CMK (cell line): ENCODE measurements at places on chromosomes 13 and 19.
A peak's percentile ranks its signal among the peaks of the same experiment; 100 is the strongest.

DNA sequence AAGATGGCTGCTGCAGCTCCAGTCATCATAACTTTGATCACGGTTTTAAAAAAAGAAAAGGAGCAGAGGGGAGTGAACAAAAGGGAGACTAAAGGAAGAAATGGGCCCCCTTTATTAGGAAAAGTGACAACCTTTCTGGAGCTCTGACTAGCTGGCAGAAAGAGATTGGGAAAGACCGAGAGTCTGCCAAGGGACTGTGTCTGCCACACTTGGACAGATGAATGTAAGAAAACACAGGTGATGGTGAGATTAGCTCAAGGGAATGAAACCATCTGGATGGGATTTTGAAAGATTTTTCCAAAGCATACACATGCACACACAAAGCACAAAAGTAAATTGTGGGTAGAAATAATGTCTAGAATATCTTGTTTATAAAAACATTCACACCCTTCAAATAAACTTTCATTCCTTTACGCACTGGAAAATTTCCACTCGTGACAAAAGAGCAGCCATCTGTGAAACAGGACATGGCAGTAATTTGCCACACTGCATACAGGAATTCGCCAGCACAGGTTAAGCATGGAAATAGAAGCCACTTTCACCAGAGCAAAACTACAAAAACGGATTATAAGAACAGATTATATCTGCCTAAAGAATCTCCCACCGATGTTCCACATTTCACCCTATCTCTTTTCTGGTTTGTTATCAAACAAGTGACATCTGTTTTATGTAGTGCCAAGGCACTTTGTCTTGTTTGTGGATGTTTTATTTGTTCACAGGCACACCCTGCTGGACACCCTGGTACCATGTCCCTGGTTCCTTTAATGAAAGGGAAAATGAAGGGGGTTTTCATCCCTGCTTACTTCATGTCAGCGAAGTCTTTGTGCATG, 819.5 kb downstream of the DIAPH3 start:
- DNase-seq: peak; percentile 59

- DNase-seq: no peak
These were observed at the start of gene ISYNA1 for GRCh38 chr19:18437491-18438330. TSS of gene ISYNA1 (minus strand) at chr19:18438133. CDS start at chr19:18437979, 154 bp downstream.

DNA sequence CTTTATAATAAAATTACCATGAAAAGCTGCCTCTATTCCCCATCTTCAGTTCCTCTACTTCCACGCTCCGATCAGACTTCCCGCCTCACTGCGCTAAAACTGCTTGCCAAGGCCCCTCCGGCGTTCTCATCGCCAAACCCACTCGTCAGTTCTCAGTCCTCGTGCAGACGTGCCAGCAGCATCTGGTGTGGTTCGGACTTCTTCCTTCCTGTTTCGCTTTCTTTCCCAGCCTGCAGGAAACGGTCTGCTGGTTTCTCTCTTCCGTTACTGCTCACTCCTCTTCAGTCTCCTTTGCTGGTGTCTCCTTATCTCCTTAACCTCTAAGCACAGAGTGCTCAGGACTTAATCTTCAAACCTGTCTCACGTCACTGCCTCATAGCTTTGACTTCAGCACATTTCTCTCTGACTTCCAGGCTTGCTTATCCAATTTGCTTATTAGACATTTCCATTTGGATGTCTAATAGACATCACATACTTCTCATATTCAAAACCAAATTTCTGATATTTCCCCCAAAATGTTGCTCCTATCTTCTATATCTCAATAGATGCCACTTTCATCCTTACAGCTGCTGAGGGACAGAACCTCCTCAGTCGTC, 40.3 kb downstream of the RCBTB2 start:
- DNase-seq: peak; percentile 45

GRCh38 chr13:42751693-42752092, 29.7 kb upstream of the FAM216B start:
- no peak for DNase-seq

GRCh38 chr19:55092423-55093318, 17.0 kb downstream of the EPS8L1 start:
- no peak for DNase-seq

DNA sequence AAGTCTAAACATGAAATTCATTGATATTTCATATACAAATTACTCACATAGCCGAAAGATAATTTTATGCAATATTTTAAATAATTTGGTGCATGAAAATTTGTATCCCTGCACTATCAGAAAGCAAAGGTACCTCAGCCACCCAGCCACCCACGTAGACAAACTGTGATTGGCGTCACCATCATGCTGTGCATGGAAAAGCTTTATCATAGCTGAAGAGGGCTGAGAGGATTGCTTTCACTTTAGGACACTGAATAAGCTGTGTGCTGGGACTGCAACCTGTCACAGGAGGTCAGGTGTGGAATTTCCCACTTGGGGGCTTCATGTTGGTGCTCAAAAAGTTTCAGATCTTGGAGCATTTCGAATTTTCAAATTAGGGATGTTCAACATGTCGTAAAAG, 96.3 kb downstream of the MYCBP2 start:
- no peak for DNase-seq

DNA sequence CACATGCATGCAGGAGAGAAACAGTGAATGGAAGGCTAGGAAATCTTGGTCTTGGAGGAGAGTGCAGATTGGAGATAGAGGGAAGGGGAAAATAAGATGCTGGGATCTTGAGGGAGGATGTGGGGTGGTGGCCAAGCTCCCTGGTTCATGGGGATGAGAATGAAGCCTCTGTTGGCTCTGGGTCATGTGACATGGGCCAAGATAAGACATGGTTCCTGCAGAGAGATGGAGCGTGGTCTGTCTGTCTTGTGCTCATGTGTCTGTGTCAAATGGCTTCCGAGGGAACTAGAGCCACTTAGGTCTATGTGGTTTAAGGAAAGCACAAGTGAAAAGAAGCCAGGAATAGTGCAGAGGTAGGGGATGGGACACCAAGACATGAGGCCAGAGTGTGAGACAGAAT, 30.8 kb upstream of the FFAR2 start:
- DNase-seq: no peak

DNA sequence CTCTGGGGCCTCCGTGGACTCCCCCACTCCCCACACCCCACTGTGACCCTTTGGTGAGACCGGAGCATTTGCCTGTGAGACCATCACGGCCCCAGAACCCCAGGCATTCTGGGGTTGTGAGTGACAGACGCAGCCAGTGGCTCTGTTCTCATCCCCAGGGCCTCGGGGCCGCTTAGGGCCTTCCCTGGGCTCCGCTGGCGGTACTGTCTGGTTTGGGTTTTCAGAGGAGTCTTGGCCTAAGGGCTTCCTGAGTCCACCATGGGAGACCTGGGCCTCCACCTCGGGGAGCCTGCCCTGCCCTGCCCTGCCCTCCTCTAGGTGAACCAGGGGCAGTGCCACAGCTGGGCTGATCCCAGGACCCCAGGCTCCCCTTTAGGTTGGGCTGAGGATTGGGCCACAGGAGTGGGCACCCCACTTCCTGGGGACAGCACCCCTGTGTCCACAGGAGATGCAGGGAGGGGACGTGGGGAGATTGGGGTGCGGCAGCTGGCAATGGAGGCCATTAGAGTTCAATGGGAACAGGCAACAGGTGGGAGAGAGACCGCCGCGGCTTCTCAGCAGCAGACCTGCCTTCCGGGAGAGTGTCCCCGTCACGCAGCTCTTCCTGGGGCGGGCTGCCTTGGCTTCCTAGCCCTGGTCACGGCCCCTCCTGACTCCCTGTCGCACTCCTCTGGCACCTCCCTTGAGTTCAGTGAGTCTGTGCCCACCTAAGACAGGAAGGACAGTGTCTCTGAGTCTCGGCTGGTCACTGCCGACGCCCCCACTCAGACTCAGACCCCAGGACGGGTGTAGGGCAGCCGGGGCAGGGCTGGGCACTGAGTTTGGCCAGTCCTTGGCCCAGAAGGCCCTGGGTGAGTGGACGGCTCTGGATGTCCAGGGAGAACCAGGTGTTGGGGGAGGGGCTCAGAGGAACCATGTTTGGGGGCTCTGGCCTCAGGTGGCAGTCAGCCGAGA, 164.1 kb downstream of the KDM4B start:
- DNase-seq: no peak

DNA sequence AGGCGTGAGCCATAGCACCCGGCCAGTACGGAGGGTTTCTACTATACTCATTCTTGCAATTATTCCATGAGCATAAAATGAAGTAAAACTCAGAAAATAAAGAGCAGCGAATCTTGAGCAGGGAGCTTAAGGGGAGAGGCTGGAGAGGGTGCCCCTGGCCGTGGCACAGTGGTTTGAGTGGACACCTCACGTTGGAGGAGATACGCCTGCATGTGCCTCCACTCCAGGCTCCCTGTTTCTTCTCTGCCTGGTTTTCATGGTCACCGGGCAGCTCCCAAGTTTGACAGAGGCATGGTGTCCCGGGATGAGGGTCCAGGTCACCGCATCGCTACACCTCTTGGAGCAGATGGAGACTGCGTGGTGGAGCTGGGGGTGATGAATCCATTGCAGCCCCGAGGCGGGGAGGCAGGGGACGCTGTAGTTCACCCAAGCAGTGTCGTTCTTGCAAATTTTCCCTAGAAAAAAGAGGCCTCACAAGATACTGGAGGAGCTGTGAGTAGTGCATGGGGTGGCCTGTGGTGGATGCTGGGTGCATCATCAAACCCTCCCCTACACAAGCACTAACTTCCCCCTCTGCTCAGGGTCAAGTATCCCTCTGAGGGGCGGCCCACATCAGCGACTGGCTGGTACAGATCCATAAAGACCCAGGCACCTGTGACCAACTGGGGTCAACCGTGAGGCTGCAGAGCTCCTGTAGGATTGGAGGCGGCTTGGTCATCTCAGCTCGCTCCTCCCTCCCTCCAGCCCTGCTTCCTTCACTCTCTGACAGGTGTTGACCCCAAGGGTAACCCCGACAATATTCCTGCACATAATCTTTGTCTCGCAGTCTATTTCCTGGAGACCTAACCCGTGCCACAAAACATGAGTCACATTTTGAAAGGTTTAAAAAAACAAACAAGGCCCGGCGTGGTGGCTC, 3.6 kb upstream of the MIER2 start:
- no peak for DNase-seq

DNA sequence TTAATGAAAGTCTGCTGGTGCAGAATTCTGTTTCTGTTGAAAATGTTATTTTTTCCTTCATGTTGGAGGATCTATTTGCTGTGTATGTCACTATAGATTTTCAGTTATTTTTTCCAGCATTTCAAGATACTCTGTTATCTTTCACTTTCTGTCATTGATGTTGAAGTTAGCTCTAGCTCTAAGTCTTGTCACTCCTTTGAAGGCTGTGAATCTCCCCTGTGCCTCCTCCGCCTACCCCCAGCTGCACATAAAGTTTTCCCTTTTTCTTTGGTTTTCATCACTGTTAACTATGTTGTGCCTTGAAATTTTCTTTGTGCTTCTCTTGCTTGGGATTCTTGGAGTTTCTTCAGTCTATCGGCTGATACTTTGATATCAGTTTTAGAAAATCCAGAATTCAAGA, 20.8 kb downstream of the URI1 start:
- no peak for DNase-seq

DNA sequence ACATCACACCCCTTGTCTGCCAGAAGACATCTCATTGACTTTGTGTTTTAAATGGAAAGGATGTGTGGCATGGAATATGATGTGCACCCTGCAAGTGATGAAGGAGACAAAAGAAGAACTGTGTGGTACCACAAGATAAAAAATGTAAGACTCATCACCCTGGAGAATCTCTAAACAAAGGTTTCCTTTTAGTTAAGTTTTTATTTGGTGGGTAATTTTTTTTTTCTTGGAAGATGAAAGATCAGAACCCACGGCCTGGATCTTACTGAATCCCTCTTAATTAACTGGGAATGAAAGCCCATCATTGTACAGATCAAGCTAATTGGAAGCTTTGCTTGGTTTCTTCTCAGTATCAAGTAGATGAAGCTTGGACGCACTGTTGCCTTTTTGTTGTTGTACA, 129.6 kb downstream of the DCLK1 start:
- DNase-seq: no peak

- DNase-seq: no peak
These were observed 27.0 kb downstream of the ZMYM5 start for GRCh38 chr13:19836472-19836871.

DNA sequence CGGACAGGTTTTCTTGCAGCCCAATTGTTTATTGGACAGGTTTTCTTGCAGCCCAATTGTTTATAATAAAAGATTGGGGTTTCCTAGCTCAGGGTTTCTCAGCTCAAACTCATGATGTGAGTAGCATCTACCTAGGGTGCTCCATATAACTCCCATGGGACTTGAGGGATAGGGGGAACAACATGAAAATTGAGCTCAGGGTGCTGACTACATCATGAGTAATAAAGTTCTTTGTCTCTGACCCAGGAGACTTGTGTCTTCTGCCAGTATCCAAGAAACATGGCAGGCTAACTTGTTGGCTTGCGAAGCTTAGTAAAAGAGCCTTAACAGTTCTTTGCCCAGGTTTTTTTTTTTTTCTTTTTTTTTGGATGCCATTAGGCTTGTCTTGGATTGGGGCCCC, 59.2 kb upstream of the MYCBP2 start:
- DNase-seq: no peak

DNA sequence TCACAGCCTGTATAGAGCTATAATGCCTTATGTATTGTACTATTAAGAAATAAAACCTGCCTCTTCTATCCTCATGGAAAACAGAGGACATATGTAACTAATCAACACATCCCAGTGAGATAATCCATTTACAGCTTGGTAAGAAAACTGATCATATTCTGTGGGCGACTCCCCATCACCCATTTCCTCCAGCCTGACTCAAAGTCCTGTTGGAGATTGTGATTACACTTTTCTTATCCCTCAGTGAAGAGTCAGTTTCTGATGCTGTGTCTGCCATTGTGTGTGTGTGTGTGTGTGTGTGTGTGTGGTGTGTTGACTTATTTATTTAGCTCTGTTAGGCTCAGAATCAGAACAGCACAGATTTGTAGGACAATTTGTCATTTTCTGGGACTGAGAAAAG, 212.8 kb downstream of the FGF9 start:
- no peak for DNase-seq

DNA sequence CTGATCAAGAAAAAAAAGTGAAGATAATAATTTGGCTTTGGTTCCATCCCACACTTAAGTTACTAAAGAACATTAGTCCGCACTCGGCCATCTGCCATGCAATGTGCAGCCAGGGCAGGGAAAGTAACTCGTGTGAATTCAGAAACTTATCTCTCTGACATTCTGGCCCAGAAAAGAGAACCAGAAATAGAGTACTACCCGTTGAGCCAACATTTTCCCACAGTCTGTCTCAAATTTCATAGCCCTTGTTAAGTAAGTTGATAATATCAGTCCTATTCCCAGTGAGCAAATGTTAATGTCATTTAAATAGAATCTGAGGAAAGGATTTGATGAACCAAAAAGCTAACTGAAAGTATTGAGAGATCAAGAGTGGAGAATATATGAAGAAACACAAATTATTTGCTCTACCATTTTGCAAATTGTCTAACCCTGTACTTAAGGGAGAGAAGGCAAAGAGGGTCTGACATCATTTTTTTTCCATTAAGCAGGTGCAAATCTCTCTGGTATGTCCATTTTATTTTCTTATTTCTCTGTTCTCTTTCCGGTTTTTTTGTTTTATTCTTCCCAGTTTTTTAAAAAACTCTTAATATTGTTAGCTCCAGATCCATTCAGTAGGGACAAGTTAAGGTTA, 156.3 kb downstream of the NDFIP2 start:
- no peak for DNase-seq

DNA sequence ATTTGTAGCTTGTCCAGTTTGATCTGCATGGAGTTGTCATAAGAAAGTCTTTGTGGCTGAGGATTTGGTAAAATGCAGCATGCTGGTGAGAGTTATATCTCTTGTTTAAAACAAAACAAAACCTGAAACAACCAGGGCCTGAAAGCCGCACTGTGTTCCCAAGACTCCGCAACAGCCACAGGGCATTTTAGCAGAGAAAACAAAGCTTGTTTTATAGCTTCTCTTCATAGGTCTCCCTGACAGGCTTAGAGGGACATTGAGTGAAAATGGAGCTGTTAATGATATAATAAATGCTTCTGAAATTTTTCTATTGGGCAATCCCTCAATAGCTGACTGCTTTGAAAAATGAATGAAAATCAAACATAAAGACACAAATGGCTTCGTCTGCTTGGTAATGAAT, 148.7 kb upstream of the RNF113B start:
- DNase-seq: no peak
